Skin of body (tissue), 3 donors: ENCODE measurements at places on chromosomes 16 and 17. TPM values are rescaled to one million over a fixed set of nuclear protein-coding genes. Genes with fewer than 3 reads are reported as not detected.

TGFB1I1 gene
- total RNA-seq, result 20.2 TPM

SCGB1C2 gene
- not detected for total RNA-seq

GRCh38 chr17:47719411-47720152, 13.5 kb upstream of the TBX21 start:
- no peak for DNase-seq

DNA sequence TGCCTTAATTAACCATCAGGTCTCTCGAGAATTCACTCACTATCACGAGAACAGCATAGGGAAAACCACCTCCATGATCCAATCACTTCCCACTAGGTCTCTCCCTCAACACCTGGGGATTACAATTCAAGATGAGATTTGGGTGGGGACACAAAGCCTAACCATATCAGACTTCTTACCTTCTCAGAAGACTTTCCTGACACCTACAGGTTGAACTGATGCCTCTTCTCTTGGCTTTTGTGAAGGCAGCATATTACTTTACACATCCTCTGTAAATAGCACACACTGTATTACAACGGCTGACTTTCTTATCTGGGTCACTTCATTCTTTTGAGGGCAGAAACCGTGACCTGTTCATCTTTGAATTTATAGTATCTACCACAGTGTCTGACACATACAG, 23.6 kb downstream of the BMERB1 start:
- DNase-seq, result no peak

GRCh38 chr16:75703306-75703705, 2.0 kb upstream of the DUXB start:
- DNase-seq, result no peak

DNA sequence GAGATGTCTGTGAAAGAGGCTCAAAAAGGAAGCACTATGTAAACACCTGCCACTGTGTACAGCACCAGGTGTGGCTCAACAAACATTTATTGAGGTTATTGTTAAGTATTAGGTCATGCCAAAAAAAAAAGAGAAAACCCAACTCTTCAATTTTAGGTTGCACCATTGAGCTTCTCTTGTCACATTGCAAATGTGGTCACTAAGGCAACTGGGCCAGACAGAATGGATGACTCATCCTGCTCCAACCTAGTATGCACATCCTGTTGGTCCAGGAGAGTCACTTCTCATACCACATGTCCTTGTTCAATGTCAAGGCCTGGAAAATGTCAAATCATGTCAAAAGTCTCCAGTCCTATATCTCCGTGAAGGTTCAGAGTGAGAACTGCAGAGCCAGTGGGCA, 25.0 kb downstream of the HOXB1 start:
- DNase-seq, result no peak

DNA sequence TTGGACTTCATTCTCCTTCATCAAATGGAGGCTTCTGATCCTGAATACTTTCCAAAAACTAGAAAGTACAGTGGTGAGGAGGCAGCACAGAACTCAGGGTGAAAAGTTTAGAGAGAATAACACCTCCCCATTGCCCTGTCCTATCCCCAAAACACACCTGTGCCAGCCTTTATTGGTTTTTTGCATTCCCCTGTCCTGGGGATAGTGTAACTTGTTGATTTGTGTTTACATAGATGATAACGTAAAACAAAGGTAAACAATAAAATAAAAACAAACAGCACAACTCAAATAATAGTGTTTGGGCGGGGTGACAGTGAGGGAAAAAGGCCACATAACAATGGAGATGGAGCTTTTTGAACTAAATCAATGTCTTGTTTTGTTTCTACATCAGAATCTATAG, 1917.7 kb downstream of the TP53TG3F start:
- DNase-seq, result no peak

DNA sequence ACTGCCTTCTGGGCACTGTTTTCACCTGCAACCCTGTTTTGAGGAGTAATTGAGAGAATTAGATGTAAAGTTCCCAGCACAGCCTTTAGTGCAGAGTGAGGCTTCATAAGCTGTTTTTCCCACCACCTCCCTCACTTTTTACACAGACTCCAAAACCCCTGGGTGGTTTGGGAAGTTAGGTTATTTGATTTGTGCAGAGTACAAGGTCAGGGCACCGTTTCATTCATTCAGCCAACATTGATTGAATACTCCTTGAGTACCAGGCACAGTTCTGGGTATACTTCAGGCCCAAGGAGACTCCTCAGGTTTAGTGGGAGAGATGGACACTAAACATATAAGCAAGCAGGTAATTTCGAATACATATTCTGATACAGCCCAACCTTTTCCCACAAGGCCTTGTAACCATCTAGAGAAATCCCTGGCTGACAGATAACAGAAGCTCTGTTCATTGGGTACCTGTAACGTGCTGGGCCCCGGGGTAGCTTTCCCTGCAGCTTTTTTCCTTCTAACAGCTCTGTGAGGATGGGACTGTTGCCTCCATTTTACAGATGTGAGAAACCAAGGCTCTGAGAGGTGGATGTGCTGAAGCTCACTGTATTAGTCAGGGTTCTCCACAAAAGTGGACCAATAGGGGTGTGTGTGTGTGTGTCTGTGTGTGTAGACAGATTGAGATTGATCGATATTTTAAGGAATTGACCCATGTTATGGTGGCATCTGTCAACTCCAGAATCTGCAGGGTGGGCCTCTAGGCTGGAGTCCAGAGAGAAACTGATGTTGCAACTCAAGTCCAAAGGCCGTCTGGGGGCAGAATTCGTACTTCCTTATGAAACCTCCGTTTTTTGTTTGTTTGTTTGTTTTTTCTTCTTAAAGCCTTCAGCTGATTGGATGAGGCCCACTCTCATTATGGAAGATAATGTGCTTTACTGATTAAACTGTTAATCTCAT, 234.7 kb downstream of the SNX29 start:
- DNase-seq, result no peak

- no peak for DNase-seq
Measured at GRCh38 chr16:52547004-52547833, at the start of gene TOX3. Gene TOX3, minus strand, starts transcription at chr16:52547143. Its CDS starts 420 bp downstream, at chr16:52546723.

GRCh38 chr17:82402865-82403264, 15.3 kb upstream of the HEXD start:
- DNase-seq, result no peak

DNA sequence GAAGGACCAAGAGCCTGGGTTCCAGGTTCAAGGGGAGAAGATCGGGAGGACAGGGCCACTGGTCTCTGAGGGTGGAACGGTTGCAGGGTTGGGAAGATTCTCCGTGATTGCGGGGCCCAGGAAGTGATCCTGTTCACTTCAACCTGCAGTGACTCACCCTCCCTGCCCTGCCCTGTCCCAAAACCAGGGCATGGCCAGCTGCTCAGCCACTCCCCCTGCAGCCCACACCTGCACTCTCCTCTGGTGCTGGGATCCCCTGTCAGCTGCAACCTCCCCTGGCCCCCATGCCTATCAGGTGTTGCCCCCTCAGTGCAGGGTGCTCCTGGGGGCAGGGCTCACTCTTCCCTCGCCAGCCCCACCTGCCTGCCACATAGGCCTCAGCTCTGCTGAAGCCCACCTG, 1.1 kb downstream of the RUNDC3A start:
- DNase-seq, result no peak

DNA sequence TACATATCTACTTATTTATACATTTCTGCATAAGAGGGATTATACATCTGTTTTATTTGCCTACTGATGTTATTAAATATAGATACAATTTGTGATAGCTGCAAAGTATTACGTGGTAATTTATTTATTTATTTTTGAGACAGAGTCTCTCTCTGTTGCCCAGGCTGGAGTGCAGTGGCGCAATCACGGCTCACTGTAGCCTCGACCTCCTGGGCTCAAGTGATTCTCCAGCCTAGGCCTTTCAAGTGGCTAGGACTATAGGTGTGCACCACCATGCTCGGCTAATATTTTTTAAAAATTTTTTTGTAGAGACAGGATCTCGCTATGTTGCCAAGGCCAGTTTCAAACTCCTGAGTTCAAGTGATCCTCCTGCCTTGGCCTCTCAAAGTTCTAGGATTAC, 35.5 kb downstream of the NFAT5 start:
- DNase-seq, result no peak

- DNase-seq, result no peak
Measured at GRCh38 chr17:64771980-64772844, 110.1 kb upstream of the SMURF2 start.

ZNF287 gene
- 5.2 TPM for total RNA-seq

HBM gene
- total RNA-seq, result 89.5 TPM
